ENCODE measurements at places on chromosomes 16 and 17.

DNA sequence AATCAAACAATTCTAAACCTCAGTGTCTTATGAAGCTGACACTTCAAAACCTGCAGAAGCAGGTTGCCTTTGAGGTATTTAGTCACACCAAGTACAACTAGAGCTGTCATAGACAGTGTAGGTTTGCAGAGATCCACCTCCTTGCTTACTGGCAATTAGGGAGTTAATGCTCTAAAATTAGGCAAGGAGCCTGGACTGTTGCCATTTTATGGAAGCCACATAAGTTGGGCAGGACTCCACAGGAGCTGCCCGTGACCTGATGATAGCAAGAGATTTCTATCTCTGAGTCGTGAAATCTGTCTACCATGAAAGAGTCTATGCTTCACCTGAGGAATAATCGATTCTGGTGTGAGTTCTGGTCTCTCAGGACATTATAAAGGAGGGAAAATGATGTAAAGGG is 8.9 kb downstream of the EME1 start:
- no peak for DNase-seq

DNA sequence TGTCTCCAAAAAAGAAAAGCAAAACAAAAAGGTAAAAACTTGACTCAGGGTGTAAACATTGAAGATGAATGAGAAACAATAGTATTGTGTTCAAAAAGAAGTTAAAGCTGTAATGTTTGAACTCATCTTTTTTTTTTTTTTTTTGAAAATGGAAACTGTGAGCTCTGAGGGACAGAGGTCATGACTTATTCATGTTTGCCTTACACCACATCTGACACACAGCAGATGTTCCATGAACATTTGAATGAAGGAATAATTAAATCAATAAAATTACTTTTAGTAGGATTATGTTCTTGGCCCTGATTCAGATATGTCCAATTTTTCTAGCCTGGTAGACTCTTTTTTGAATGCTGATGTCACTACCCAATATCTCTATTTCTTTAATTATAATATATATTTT is 95.7 kb upstream of the MED13 start:
- no peak for DNase-seq

- no peak for DNase-seq
These were observed at the start of gene SECTM1 for GRCh38 chr17:82333279-82334171. TSS of gene SECTM1 (minus strand) at chr17:82333766. CDS start at chr17:82327240, 6,526 bp downstream.

- no peak for DNase-seq
These were observed 11.2 kb downstream of the FBXO39 start for GRCh38 chr17:6787081-6787693.

DNA sequence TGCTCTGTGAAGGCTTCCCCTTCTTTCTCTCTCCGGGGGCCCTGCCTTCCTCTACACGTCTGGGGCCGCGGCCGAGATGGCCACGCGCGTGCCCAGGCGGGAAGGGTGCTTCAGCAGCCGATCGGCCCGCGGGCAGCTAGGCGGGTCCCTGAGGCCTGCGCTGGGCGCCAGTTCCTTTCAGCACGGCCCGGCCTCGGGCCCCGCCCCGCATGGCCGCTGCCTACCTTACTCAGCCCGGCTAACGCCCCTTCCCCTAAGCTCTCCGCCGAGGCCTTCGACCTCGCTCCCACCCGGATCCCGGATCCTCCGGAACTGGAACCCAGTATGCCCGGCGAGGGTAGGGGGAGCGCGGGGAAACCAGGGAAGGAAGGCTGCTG is 335 bp downstream of the TMEM11 start:
- DNase-seq: no peak

GRCh38 chr16:66563574-66564334 is 2.5 kb upstream of the CMTM1 start:
- no peak for DNase-seq

- DNase-seq: no peak
These were observed 92.4 kb upstream of the CDYL2 start for GRCh38 chr16:80896776-80897175.

DNA sequence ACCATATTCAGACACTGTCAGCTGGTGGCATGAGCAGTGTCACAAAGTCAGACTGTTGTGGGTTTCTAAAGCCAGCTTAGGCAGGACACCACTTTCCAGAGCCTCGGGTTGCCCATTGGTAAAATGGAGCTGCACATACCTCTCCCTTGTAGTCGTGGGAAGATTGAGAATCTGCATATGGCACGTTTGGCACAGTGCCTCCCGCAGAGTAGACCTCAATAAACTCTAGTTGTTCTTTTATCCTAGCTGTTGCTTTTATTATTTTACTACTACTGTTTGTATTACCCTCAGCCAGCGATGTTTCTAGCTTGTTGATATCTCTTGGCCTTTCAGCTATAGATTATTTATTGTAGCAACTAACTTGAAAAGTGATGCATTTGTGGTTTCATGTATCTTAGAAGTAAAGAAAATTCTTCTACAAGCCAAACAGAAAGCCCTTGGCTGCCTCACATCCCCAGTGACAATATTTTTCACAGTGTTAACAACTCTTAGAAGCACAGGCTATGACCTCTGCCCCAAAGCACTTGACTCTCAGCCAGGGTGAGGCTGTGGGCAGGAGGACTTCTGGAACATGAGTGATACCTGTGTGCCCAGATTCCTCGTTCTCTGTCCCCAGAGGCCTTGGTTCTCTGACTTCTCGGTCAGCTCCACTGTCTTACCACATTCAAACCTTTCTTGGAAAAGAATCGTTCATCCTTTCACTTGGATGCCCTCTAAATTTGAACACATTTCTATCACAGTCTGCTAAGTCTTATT is 351.6 kb downstream of the SNX29 start:
- no peak for DNase-seq

DNA sequence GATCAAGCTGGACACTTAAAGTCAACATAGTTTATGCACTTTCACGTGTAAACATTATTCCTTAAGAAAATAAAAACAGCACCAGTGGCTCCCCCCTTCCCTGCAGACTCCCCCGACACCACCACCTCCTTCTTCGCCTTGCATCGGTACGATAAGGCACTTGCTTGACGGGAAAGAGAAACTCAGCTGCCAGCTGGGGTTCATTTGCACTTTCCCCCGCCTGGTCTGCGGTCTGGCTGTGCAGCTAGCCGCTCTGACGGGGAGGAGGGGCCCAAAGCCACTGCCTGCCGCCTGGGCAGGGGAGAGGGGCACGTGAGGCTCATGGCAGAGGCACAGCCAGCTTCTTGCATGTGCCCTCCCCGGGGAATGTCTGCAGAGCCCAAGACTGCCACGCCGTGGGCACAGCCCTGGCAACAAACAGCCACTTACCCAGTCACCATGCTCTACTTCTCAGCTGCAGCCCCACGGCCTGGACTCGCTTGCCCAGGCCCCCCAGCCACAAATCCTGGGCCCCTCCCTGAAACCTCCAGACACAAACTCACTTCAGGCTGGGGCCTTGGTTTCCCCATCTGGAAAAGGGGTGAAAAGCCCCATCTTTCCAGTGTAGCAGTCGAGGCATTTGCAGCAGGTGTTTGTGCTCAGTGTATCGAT is 16.5 kb upstream of the PRM1 start:
- peak; percentile 75 for DNase-seq

DNA sequence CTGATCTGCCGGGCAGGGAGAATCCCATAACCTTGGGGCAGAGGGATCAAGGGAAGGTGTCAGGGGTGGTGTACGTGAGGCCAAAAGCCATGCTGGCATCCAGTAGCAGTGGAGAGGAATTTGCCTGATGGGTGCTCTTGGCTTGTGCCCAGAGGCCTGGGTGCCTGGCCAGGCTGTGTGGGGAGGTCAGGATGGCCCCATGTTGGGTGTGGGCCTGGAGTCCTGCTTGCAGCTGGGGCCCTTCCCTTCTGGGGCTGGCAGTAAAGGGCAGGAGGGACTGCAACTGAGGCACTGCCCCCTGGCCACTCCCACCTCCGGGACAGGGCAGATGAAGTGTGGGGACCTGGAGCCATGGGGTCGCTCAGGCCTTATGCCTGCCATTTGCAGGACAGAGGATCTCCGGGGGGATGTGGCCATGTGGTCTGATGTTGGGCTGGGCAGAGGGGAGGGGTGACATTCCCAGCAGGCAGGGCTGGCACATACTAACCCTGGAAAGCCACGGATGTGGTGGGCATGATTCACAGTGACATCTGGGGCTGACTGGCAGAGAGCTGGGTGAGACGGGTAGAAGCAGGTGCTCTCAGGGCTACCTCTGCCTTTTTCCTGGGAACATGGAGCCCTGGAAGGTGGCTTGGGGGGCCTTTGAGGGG is 3.5 kb downstream of the FMNL1 start:
- peak; percentile 81 for DNase-seq

- no peak for DNase-seq
These were observed 38.4 kb downstream of the ARHGAP23 start for GRCh38 chr17:38466346-38467315.

GRCh38 chr16:31420037-31420436 is 8.1 kb downstream of the COX6A2 start:
- no peak for DNase-seq

DNA sequence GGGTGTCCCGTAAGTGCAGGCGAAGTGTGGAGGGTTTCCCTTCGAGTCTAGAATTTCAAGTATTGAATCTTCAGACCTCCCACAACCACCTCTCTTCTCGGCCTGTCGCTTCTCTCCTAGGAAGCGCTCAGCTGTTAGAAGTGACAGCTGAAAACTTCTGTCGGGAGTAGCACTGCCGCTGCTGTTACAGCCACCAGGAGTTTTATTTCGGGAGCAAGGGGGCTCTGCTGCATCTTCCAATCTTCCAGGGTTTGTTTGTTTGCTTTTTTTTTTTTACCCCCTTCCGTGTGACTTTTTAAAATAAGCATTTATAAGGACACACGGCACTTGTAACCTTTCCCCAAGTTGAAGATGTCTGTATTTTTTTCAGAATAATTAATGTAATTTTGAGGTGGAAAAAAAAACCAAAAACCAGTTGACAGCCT is 767 bp downstream of the RPS6KB1 start:
- no peak for DNase-seq

GRCh38 chr16:10745841-10746240 is 2.2 kb downstream of the NUBP1 start:
- no peak for DNase-seq

GRCh38 chr16:72938795-72939164 is 109.1 kb downstream of the ZFHX3 start:
- no peak for DNase-seq

DNA sequence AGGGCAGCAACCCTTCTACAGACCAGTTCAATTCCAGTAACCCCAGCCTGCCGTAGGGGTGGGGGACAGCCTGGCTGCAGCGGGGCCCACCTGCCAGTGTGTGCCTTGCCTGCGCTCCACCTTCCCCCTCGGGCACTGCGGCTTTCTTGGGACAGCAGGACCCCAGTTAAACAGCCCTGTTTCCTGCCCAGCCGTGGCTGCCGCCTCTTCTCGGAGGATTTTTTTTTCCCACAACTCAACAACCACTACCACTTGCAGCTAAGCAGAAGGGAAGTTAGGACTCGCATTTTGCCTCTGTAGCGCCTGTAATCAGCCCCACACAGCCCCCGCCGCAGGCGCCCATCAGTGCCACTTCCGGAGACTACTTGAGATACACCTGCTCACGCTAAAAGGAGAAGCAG is 76.1 kb downstream of the RAI1 start:
- peak; percentile 19 for DNase-seq

GRCh38 chr17:59369031-59369975 is 37.8 kb downstream of the YPEL2 start:
- no peak for DNase-seq

DNA sequence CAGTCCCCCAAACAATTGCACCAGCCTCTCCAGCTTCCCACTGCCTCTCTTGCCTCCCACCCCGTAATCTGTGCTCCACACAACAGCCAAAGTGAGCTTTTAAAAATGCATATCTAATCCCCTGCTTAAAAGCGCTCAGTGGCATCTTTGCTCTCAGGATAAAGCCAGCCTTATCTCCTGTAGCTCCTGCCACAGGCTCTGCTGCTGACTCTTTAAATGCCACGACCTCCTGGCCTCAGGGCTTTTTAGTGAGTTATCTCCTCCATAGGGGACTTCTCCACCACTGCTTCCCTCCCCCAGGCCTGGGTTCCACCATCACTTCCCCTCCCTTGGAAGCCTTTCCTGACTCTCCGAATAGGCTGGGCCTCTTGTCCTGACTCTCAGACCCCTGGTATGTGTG is 98.6 kb downstream of the GNAO1 start:
- no peak for DNase-seq

- no peak for DNase-seq
These were observed 180.1 kb upstream of the SDK2 start for GRCh38 chr17:73824321-73824720.

GRCh38 chr17:51548125-51548524 is 287.8 kb downstream of the UTP18 start:
- DNase-seq: no peak

DNA sequence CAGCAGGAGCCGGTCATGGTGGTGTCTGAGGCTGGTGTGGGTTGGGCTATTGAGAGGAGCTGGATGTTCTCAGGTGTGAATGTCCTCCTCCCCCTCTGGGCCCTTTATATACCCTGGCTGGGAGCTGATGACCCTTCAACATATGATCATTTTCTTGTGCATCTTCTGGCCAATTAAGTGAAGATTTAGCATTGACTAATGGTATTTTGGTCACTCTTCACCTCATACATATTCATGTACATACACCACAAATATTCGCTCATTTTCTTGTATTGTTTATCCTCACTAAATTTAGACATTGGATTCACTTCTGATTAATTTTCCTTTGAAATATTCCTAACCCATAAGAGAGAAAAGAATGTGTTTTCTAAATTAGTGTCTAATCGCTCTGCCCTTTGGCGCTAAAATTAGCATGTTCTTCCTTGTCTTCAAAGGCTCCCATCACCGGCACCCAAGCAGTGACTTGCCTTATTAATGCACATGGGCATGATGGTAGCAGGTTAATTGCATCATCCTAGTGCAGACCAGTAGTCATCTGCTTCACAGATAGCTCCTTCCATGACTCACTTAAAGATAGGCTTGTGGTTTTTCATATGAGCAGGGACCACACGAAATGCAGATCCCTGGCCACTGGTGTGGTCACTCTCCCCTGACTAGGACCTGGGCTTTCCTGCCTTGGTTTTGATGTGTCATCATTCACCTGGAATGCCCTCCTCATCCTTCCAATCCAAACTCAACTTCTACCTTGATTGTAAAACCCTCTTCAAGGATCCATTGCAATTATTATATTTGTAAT is at the start of gene KRTAP2-4:
KRTAP2-4 (minus strand) TSS at position 51 of the 796 bp plus-strand sequence; CDS start at position 17, 34 bp downstream.
- no peak for DNase-seq

- DNase-seq: peak; percentile 48
These were observed 12.4 kb downstream of the SGCA start for GRCh38 chr17:50177983-50178834.
